ENCODE measurements at places on chromosomes 3 and 15.

DNA sequence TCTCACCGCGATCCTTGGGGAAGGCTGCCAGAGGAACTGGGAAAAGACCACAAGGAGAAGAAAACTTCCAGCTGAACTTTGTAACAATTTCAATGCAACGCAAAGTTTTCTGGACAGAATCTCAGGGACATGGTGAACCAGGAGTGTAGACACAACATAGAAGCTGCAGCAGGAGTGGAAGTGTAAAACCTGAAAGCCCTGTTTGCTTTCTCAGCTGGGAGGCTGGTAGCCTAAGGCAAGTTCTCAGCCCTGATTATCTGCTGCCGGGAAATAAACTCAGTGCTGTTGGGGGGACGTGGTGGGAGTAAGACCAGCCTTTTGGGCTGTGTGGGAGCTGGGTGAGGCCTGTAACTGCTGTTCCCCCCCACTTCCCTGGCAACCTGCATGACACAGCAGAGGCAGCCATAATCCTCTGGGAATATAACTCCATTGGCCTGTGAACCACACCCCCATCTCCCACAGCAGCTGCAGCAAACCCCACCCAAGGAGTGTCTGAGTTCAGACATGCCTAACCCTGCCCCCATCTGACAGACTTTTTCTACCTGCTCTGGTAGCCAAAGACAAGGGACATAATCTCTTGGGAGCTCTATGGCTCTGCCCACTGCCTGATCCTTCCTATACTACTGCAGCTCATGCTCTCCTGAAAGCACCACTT, 106.7 kb downstream of the ZNF621 start:
- DNase-seq = no peak

DNA sequence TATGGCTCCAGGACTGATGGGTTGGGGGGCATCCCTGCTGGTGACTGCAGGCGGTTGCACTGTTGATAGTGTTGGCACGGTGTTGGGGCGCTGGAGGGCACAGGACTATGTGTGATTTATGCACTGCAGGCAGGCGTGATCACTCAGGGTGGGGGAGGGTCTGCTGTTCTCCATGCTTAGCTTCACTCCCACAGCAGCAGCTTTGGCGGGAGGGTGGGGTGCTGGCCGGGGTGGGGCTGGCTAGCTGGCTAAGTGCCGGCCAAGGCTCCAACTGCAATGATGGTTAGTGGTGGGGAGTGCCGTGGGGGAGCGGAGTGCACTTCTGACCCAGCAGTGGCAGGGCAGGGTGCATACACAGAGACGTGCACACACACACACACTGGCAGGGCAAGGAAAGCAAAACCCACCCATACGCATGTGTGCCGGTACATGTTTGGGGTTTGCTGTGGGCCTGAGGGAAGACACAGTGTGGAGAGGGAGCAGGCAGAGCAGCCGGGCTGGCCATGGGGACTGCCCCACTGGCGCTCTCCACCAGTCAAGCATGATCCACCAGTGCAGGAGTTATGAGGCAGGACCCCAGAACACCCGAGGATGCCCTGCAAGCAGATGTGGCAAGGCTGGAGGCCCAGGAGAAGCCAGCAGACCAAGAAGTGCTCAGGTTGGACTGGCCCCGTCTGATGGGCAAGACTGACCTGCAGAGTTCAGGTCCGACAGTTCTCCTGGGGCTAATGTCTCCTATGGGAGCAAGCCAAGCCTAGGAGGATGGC, 16.5 kb upstream of the FGF7 start:
- DNase-seq = no peak

GRCh38 chr15:90933301-90933700, 952 bp upstream of the HDDC3 start:
- DNase-seq = no peak

DNA sequence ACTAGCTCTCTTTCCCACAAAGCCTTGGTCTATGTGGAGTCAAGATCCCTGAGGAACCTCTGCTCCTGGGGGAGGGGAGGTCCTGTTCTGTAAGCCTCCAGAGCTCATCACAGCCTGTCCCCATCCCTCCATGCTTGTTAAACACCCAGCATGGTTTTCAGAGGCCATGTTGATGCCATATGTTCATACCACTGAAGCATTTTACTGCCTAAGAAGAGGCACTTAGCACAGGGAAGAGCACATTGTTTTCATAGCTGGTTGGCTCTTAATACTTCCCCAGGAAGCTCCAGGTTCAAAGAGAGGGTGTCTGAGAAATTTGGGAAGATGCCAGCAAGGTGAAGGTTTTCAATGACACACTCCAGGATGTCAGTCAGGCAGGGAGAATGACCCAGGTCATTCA, 25.6 kb downstream of the CPNE4 start:
- DNase-seq = no peak

DNA sequence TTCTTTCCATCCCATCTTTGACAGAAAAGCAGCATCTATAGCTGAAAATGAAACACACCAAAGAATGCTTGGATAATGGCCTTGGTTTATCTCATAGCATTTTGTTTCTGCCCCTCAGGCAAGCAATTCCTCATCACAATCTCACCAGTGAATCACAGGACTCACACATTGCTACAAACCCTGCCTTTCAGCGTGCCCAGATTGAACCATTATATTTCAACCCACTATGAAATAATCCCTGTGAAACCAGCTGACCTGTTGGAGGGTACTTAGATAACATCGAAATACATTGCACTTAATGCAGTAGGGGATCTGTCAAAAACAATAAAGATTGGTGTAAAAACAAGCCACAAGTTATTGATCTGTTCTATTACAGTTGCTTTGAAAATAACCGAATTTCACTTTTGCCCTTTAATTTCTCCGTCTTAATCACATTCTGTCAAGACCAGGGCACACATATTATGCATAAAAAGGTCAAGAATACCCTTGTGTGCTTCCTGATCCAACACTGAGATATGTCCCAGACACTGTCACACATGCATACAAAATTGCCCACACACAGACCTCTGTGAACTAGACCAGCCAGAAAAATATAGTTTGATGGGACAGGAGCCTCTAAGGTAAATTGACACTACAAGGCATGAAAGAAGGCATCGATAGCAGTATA, 839.8 kb downstream of the NTRK3 start:
- DNase-seq = no peak

- DNase-seq = no peak
These were observed 33.6 kb upstream of the MTMR10 start for GRCh38 chr15:31024979-31025378.

- DNase-seq = no peak
These were observed 223.2 kb upstream of the SOX2 start for GRCh38 chr3:181488536-181488935.
